ENCODE measurements at places on chromosomes 4 and X.

GRCh38 chr4:153018684-153019083 is 82.6 kb downstream of the FHDC1 start:
- DNase-seq = no peak

DNA sequence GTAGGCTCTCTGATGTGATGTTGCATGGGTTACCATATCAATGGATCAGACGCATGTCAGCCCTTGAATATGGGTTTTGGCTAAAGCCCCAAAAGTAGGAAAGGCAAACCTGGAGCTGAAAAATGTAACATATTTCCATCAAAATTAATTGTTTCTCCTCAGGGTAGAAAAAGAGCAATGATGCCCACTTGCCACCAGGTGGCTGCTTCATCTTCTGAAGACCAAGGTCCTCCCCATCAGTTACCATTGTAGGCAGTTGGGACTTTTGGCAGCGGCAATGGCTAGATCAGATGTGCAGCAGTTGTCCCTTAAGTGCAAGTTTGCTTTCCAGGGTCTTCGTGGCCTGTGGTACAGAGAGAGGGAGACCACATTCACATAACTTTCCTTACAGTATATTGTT is 118.2 kb downstream of the NAF1 start:
- peak; percentile 27 for DNase-seq

DNA sequence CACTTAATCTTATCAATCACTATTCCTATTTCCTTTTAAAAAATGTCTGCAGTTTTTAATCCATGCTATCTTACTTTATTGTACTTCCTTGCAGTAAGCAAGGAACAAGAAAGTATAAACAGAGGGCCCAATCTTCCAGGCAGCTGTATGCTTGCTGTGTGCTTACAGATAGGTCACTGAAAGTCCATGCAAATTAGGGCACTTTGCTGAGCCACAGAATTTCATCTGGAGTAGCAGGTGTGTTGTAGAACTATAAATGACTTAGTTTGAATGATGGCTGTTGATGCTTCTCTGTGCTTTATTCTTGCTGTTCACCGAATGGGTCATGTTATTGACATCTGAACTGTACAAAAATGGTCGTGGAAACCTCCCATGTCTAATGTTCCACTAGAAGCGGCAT is 154.6 kb downstream of the ATOH1 start:
- no peak for DNase-seq

DNA sequence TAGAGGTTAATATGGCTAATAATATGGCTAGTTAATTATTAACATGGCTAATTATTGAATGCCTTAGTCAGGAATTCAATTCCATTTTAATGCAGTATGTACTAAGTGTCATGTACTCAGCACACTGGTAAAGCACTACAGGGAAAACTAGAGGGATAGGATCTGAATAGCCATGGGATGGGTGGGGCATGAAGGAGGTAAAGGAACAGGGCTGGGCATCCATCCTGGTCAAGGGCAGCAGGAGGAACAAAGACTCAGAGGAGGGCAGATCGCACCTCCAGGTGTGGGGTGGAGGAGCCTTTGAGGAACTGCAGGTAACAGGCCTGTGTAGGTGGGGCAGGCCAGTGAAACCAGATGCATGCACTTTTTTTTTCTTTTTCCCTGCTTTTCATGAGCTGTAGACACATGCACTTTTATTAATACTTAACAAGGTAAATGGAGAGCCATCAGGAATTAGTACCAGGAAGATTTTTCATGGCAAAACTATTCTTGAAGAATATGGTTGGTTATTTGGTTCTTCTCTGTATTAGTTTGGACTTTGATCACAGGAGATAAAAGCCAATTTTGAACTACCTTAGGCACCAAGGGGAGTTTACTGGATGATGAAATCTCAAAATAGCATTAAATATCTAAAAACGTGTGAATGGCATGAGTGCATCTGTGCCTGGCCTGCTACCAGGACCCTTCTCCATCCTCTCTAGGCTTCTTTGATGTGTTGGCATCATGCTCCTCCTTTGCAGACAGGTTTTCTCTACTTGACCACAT is 88.3 kb downstream of the CC2D2A start:
- DNase-seq = no peak

- DNase-seq = no peak
Observed at GRCh38 chr4:26375551-26375950, 54.7 kb downstream of the RBPJ start.

DNA sequence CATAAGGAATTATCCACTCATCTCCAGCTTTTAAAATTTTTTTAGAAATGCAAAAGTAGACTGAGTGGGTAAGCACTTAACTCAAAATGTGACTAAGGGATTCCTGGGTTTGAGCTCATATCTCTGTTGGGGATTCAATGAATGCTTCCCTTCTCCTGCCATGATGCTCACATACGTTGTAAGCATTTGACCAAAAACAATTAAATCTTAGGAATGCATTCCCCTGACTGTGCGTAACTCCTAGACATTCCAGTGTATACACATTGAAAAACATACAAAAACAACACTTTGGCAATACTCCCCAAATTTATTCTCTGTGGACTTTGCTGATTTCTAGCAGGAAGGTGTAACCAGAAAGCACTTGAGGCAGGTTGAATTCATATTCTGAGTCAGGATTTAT is 29.8 kb downstream of the SPANXA2 start:
- no peak for DNase-seq

DNA sequence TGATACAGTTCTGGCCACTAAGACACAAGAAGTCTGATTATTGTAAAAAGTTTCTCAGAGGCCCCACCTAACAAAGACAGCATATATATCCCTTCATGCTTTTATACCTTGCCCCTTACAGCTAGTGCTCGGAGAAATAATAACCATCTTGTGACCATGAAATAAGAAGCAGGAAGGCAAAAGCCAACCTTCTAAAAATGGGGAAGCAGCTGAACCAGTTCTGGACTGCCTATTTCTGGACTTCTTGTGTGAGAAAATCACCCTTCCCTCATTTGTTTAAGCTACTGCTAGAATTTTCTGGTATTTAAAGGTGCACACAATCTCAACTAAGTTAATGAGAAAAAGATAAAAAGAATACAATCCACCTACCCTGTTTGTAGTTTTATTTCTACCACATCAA is 87.5 kb downstream of the CNOT6L start:
- no peak for DNase-seq

DNA sequence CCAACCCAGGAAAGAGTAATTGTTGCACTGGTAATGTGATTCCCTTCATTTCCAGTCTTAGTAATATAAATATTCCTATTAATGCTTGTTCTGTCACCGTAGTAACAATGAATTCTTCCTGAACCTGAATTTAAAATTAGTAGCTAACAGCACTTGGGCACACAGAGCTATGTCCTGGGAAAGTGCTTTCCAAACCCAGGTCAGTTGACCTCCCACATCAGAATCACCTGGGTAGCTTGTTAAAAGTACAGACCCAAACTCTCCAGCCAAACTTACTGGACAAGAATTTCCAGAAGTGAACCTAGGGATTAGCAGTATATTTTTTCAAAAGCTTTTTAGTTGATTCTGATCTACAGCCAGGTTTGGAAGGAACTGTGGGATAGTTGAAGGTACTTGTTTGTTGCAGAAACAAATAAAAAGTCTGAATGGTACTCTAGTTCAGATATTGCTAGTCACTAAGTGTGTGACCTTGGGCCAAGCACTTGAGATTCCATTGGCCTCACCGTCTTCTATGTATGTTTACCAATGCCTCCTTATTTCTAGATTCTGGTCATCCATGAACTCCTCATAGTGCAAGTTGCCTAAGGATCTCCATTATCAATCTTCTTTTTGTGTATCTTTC is 192.9 kb upstream of the CNKSR2 start:
- no peak for DNase-seq

DNA sequence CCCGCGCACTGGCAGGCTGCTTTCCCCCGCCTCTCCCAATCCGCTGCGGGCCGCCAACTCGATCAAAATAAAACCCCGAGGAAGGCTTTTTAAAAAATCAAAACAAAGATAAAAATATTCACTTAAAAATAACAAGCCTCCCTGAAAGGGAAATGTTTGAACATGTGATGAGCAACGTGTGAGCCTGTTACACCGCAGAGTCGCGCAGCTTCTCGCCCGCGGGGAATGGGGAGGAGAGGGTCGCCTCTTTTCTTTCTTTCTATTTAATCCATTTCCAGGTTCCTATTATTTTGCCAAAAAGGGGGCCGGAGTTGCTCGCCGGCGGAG is 326.0 kb upstream of the F9 start:
- no peak for DNase-seq

- no peak for DNase-seq
Observed at GRCh38 chrX:38796946-38797345, 4.3 kb upstream of the MID1IP1 start.

GRCh38 chrX:12245650-12246645 is 107.7 kb downstream of the FRMPD4 start:
- no peak for DNase-seq

GRCh38 chr4:2647403-2648158 is 108.6 kb downstream of the TNIP2 start:
- no peak for DNase-seq

GRCh38 chrX:14528629-14529289 is 577 bp upstream of the GLRA2 start:
- peak; percentile 16 for DNase-seq

DNA sequence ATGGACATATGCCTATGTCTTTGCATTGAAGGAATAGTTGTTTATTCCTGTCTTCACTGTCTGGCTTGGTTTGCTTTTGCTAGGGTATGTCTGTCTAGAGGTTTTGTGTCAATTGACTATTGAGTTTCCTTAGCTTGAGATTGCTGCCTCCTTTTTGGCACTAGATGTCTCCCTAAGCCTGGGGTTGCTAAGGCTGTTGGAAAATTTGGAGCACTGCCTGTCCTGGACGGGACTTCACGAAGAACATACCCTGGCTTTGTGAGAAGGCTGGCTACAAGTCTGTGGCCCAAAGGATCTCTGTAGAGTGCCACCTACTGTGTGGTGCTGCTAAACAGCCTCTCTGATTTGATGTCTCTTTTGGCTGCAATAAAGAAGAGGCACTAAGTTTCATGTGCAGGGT is 183.8 kb upstream of the NUDT10 start:
- DNase-seq = no peak

- no peak for DNase-seq
Observed at GRCh38 chr4:89640620-89641366, 196.2 kb downstream of the SNCA start.
